ENCODE measurements at places on chromosomes 1 and 21.

GRCh38 chr1:51600529-51600928 lies 16.4 kb upstream of the OSBPL9 start:
- DNase-seq, result no peak

GRCh38 chr1:115545791-115546733 lies 95.7 kb upstream of the VANGL1 start:
- no peak for DNase-seq

DNA sequence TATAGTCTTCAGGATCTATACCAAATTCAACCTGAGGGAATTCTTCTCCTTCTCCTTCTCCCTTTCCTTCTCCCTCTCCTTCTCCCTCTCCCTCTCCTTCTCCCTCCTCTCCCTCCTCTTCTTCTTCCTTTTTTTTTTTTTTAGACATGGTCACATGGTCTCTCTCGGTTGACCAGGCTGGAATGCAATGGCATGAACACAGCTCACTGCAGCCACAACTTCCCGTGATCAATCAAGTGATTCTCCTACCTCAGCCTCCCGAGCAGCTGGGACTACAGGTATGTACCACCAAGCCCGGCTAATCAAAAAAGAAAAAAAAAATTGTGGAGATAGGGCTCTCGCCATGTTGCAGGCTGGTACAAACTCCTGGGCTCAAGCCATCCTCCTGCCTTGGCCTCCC lies 51.5 kb downstream of the DNAI4 start:
- DNase-seq, result no peak

- DNase-seq, result no peak
These were observed 2.4 kb upstream of the PTPRC start for GRCh38 chr1:198636391-198636790.

DNA sequence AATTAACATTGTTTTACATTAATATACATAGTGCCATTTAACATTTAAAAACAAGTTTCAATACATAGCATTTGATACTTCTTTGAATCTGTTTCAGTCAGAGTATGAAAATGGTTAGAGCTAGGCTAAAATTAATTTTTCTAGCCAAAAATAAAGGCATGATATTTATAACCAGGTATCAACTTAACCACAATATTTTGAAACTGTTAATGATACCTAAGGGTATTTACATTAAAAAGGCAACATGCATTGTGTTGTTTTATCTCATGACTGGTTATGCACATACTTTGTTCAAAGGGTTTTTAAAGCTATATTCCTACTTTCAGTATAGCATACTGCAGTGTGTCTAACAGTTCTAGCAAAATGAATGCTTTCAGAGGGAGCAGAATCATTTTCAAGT lies 130.0 kb downstream of the HS2ST1 start:
- DNase-seq, result no peak

GRCh38 chr21:44837537-44837936 lies 19.7 kb upstream of the SUMO3 start:
- DNase-seq, result no peak

DNA sequence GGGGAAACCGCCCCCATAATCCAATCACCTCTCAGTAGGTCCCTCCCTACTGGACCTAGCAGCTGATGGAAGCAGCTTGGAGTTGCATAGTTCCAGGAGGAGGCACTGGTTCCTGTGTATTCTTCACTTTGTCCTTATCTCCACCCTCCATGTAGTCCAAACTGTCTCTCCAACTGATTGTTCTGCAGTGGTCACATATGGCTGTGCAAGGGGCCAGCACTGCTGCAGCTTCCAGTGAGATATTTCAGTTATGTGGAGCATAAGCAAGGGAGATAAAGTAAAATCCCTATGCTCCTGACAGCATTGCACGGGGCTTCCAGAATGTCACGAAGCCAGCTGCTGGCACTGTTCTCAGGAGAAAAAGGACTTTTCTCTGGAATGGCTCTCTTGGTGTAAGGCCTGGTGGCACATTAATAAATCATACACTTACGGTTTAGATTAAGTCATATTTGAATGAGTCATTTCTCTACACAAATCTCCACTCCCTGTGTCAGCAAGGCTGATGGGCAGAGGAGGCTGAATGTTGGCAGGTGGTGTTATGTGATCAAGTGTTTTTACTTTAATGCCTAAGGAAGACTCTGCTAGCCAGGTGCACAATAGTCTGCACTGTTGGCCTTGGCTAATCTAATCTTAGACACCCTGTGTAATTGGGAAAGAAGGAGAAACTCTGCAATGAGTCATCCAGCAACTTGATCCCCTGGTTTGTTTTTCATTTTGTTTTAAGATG lies 93.4 kb downstream of the KCNK1 start:
- DNase-seq, result no peak

GRCh38 chr21:45463871-45464270 lies 58.9 kb downstream of the COL18A1 start:
- no peak for DNase-seq

- DNase-seq, result no peak
These were observed 28.6 kb downstream of the GFI1 start for GRCh38 chr1:92458146-92458545.

- no peak for DNase-seq
These were observed 38.6 kb upstream of the GADD45A start for GRCh38 chr1:67646145-67647035.

Measured in stimulated activated CD4-positive, alpha-beta T cell treated with anti-CD3 and anti-CD28 coated beads, TNF-alpha, amount 100 ng/mL, for 24 hours (primary cell).